H7 (cell line): ENCODE measurements at places on chromosomes 12 and 14.
A peak's percentile ranks its signal among the peaks of the same experiment; 100 is the strongest.

DNA sequence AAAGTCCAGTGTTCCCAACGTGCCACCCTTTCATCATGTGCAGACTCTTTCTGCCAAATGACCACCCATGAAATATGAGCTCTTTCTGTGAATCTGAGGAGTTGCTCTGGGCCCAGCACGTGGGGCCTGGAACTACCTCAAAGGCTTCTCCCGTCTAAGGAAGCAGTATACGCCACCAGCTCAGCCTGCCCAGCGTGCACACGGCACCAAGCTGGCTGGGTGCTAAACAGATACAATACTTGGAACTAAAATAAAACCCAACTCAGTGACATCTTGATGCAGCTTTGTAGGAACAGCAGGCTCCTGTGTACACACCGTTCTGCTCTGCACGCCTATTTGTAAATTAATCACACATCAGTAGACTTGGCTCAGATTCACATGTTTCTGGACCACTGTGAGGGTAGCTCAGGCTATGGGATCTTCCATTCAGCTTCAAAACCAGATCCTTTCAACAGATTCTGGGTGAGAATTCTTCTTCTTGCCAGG, 74.8 kb downstream of the ARL6IP4 start:
- DNase-seq, result no peak

- peak; percentile 43 for DNase-seq
These were observed 105.4 kb upstream of the MED13L start for GRCh38 chr12:116382686-116383530.

GRCh38 chr12:68406134-68406576, 74.0 kb upstream of the MDM1 start:
- DNase-seq, result peak; percentile 69

DNA sequence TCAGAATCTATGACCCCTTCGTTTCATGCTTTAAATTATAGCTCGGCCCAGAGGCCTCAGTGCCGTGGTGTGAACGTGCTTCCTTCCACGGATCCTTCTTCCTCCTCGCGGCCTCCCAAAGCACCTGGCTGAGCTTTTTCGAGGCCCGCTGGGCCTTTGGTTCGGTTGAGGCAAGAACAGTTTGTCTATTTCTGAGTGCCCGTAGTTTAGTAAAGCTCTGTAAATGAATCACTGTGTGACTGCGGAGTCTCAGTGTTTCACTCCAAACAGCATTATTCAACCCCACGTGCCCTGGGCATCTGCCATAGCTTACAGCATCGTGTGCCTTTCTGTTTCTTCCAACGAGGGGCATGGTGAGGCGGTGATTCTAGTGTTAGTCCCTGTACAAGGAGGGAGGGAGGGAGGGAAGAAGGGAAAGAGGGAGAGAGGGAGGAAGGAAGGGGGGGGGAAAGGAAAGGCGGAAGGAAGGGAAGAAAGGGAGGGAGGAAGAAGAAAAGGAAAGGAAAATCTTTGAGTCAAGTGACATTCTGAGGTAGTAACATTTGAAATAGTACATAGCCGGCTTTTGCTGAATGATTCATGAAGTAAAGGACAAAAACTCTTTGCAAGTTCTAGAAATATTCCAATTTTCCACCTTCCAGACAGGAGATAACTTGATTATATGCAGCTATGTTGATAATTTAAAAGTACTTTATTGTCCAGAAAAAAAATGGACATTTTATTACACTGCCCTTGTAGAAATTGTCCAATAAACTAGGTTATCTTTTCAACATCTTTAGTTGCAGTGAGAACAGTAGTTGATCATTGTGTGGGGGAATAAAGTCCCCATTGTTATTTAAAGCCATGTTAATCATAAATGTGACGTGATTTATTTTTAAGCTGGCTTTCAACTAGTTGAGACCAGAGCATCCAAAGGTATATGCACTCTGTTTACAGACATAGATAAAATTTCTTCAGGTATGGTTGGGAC, 1.2 kb upstream of the TRIM9 start:
- DNase-seq, result no peak

DNA sequence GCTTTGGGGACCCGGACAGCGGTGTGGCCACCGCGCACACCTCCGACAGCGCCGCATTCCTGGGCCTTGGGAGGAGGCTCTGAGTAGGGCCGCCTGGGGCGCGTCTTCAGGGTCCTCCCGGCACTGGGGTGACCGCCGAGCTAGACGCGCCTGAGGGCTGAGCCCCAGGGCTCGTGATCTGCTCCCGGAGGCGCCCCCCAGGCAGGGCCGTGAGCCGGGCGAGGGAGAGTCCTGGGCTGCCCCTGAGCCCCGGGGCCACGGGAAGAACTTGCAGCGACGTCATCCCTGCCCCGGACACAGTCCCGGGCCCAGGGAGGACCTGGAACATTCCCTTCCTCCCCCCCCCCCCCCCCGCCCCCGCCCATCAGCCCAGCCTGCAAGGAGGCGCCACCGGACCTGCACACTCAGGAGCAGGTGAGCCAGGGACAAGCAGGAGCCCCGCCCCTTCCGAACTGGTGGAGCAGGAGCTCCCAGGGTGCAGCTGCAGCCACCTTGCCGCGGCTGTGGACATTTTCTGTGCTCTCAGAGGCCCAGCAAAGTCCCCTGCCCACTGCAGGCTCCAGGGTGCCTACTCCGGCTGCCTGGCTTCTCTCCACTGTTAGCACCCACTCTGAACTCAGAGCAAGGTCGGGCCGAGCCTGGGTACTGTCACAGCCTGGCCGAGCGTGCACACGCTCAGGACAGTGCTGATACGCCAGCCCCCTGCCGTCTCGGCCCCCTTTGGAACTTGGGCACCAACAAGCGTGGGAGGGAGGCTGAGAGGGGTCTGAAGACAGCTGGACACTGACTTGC, 50.7 kb downstream of the A2M start:
- peak; percentile 88 for DNase-seq

- DNase-seq, result peak; percentile 80
These were observed 126.2 kb downstream of the KSR2 start for GRCh38 chr12:117842630-117843029.

DNA sequence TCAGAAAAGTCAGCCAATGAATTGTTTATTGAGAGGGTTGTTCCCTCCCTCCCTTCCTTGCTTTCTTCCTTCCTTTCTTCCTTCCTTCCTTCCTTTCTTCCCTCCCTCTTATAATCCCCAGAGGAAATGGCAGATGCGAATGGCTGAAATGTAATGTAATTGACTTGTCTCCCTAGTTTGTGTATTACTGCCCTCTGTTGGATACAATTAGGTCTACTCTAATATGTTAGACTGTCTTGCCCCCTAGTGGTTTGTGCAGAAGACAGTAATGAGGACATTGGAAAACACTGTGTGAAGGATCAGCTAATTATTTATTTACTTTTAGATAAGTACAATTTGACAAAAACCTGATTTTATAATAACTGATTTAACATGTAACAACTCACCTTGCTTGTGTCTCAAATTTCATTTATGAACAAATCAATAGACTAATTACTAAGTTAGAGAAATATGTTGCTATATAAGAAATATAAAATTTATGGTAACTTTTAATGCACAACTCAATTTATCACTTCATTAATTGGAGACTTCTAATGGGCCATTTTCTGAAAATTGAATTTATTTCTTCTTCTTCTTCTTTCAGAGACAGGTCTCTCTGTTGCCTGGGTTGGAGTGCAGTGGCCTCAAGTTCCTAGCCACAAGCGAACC, 229.8 kb upstream of the LRIG3 start:
- peak; percentile 19 for DNase-seq

GRCh38 chr12:66156654-66157053, 13.1 kb downstream of the TMBIM4 start:
- DNase-seq, result no peak

DNA sequence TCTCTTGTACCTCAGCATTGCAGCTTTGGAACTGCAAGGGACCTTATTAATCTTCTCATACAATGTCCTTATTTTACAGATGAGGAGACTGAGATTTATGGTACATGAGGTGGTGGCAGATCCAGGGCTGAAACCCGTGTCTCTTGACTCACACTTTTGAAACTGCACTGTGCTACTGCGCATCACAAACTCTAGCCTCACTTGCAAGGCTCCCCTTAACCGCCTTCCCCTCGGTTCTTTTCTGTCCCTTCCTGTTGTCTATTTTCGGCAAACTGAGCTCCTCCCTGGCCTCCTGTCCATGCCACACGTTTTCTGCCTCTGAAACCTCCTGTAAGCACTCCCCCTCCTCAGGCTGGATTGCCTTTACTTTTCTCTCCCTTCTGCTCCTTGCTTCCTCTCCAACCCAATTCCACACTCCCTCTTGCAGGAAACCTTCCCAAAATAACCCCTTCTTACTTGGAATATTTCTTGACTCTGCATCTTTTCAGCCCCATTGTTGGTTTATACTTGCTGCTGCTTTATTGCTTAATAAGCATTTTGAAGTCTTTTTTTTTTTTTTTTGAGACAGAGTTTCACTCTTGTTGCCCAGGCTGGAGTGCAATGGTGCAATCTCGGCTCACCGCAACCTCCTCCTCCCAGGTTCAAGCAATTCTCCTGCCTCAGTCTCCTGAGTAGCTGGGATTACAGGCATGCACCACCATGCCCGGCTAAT, 72.4 kb upstream of the CISTR start:
- DNase-seq, result no peak

DNA sequence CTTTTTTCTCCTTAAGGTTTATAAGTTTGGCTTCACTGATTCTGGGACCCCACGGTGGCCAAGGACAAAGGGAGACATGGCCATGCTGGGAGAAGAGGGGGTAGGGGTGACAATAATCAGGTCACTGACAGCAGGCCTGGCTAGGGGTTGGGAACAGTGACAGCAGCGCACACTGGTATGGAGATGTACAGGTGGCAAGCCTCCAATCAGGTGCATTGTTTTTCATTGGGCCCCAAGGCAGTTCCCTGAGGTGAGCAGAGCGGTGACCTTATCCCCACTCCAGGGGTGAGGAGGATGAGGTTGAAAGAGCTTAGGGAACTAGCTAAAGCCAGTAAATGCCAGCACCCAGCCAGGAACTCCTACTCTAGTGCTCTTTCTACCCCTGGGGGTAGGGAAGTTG, 1.4 kb downstream of the SYNDIG1L start:
- peak; percentile 4 for DNase-seq

GRCh38 chr12:73308747-73309146, 1036.6 kb downstream of the TRHDE start:
- DNase-seq, result no peak
